ENCODE measurements at places on chromosomes 5 and 9.

GRCh38 chr5:52846182-52846842 lies 58.6 kb downstream of the ITGA1 start:
- DNase-seq = no peak

DNA sequence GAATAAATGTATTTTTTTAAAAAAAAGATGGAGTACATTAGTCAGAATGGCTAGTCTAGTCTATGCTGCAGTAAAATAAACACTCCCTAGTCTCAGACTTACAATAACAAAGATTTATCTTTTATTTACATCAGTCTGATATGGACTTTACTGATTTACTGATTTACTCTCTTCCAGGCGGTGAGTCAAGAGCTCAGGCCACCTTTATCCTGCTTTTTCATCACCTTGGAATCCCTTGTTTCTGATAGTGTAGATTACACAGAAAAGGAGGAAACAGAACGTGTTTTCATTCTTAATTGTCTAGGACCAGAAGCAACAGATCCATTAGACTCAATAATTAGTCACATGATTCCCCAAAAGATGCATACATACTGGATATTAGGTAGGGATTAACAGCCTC lies 290.1 kb upstream of the TRPC7 start:
- DNase-seq = no peak

DNA sequence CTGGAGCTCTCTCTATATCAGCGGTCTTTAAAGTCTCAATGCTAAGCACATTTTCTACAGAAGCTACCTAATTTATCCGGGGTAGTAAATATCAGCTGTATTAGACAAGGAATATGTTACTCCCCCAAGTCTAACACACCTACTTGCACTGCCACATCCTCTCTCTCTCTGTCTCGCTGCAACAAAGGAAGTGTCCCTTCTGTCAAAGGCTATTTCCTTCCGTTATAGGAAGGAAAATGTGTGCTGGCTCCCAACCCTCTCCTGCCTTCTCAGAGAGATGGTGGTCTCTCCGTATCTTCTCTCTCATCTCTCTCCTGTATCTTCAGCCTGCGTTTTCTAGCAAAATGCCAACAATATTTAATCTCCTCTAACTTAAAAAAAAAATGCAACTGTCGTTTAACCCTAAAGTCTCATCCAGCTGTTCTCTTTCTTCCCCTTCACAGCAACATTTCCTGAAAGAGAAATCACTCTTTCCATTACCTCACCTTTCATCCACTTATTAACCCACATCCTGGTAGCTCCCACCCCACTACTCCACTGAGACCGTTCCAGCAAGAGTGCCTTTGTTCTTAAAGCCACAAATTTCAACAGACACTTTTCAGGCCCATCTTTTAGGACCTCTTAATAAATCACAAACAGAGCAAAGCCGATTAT lies 2.3 kb downstream of the TTF1 start:
- DNase-seq = peak; percentile 41

GRCh38 chr5:123540534-123540933 lies 28.6 kb downstream of the CSNK1G3 start:
- no peak for DNase-seq

DNA sequence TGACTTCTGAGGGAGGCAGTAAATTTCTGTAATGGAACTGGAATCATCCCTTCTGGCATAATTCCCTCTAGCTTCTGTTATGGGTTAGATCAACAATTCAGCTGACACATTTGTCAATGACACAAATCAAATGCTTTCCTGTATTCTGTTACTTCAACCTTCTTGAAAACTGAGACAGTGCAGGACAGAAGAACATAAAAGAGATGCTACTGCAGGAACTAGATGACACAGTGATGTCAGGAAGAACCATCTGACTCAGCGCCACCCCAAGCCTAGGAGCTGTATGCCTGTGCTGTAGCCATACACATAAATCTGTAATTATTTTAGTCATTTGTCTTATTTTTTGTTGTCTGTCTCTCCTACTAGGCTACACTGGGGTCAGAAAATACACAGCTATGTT lies 18.2 kb upstream of the CEP120 start:
- no peak for DNase-seq

- no peak for DNase-seq
These were observed 37.7 kb upstream of the IL7R start for GRCh38 chr5:35819026-35819425.

GRCh38 chr5:112974901-112975300 lies 1.7 kb upstream of the DCP2 start:
- DNase-seq = no peak

GRCh38 chr5:52190737-52191136 lies 597.0 kb upstream of the ITGA1 start:
- no peak for DNase-seq

DNA sequence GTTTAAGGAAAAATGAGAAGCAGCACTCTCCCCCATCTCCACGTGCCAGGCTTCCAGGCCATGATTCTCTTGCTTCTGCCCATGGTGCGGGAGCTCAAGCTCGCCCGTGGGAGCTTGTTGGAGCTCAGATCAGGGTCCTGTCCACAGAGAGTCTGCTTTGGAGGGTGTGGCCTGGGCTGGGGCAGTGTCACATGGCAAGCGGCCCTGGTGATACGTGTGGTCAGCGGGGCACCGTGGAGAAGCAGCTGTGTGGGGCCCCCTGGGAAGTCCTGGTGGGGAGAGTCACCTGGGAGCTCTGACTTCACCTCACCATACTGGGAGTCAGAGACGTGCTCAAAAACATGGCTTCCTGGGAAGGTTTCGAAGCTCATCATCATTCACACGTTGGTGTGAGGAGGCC lies 275.3 kb downstream of the GADD45G start:
- no peak for DNase-seq

DNA sequence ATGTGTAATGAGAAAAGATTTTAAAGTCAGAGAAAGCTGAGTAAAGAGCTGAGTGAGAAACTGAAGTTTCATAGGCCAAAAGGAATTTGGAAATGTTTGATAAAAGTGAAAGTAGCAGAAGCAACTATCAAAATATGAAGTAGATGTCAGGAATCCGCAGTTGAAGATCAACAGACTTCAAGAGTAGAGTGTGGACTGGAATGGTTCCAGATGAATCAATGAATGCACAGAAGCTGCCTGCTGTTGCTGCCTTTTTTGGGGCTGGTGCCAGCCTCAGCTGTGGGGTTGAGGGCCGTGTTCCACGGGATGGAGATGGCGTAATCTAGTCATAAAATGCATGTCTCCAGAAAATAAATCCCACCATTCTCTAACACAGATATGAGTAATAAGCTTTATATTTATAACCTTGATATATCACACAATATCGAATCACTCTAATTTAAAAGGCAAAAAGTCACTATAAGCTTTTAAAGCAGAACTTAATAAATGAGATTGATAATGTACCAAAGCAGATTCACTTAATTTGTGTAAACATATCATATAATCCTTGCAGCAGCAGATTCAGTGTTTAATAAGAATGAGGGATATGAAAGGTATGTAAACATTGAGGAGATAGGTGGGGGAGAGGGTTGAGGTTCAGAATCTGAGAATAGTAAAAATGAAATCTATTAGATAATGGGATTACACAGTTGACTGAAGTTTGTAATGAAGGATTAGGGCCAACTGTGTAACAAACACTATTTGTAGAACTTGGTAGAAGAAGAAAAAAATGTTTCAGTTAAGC lies 652.3 kb upstream of the FTMT start:
- peak; percentile 83 for DNase-seq

GRCh38 chr5:96645091-96645490 lies 17.1 kb upstream of the CAST start:
- no peak for DNase-seq

GRCh38 chr5:72351376-72351775 lies 31.2 kb downstream of the PTCD2 start:
- peak; percentile 25 for DNase-seq

- no peak for DNase-seq
These were observed 25.0 kb downstream of the SH3TC2 start for GRCh38 chr5:149037817-149038216.

GRCh38 chr5:40594811-40595210 lies 84.9 kb upstream of the PTGER4 start:
- peak; percentile 71 for DNase-seq

DNA sequence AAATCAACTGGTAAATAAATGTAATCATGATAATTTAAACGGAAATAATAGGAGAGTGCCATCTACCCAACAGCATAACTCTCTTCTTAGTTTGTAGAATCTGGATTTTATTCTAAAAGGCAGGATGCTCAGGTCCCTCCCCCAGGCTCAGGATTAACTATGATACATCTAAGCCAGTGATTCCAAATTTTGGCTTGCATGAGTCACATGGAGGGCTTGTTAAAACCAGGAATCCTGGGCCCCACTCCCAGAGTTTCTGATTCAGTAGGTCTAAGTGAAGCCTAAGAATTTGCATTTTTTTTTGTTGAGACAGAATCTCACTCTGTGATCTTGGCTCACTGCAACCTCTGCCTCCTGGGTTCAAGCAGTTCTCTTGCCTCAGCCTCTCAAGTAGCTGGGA lies 62.3 kb upstream of the ZFR start:
- peak; percentile 98 for DNase-seq

DNA sequence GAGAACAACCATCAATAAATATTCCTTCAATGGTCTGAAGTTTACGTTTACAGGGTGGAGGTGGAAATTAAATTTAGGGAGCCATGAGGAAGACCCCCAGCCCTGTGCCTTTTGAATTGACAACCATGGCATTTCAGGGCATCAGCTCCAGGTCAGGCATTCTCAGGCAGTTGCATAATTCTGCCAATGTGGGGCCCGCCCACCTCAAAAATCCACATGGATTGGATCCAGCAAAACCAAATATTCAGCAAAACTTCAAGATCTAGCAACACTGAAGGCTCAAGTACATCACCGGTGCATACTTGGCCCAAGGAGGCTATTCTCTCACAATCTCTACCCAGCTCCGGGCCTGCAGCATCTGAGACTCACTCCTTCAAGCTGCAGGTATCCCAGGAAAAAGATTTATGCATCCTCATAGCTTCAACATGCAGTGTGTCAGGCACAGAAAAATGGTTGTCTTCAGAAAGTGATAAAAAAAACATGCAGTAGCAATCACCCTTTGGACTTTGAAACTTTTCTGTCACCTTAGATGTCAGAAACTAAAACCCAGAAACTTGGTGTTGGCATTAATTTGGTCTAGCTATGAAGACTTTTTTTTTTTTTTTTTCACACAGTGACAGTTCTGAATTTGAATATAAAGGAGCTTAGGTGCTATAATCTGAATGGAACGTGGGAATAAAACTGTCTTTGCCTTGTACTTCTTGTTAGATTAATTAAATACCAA lies 21.4 kb upstream of the ANXA2R start:
- no peak for DNase-seq

DNA sequence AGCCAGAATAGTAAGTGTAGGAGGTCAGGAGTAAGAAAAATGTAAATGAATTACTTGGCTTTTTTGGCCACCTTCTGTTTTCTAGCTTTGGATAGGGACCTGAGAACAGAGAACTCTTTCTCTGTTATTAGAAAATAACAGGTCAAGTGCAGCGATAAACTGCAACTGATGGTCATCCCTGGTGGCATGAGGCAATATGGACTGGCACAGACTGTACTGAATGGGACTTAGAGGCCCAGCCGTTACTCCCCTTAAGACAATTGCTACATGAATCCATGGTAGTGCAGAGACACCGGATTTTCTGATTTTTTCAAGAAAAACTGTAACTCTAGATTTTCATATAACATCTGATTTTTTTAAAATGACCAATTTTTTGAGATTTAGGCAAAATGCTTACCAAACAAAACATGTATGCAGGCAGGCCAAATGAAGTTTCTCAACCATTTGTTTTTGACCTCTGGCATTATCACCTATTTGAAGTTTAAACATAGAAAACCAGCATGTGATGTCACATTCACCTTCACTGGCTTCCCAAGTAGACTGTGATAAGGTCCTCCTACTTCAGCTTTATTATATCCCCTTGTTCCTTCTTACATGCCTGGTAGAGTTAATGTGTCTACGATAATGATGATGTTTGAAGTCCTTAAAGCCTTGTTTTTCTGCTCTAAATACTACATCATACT lies 262.6 kb downstream of the KCTD16 start:
- no peak for DNase-seq

DNA sequence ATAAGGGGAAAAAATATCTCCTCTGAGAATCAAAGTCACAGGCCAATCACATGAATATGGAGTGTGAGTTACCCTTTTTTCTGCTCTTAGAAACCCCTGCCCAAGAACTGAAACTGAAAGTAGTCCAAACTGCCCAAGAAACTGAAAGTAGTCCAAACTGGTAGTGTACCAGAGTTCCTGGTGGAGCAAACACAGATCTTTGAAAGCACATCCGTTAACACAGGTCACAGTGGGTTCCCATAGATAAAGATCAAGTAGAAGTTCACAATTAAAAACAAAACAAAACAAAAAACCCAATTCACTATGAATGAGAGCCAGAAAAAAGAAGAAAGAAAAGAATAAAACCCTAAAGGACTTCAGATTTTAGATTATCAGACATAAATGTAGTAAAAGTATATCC lies 332.4 kb upstream of the EFNA5 start:
- DNase-seq = peak; percentile 51

DNA sequence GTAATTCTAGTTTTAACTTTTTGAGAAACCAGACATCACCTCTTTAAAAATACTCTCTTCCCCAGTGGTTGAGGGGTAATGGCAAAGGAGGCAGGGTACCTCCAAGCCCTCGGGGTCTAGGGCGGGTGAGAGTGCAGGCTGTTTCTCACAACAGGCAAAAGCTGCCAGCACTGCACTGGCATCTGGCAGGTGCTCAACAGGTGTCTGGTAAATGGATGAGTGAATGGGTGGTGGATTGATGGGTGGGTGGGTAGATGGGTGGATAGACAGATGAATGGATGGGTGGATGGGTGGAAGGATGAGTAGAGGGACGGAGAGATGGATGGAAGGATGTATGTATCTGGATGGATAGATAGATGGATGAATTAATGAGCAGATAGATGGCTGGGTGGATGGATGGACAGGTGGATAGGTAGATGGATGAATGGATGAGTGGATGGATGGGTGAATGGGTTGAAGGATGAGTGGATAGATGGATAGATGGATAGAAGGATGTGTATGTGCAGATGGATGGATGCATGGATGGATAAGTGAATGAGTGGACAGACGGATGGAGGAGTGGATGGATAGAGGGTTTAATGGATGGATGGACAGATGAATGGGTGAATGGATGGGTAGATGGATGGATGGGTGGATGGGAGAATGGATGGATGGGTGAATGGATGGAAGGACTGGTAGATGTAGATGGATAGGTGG lies 84.6 kb downstream of the COL5A1 start:
- no peak for DNase-seq

- no peak for DNase-seq
These were observed 64.3 kb upstream of the S1PR3 start for GRCh38 chr9:88926781-88927505.

GRCh38 chr5:9739135-9739534 lies 109.0 kb upstream of the TAS2R1 start:
- DNase-seq = no peak

DNA sequence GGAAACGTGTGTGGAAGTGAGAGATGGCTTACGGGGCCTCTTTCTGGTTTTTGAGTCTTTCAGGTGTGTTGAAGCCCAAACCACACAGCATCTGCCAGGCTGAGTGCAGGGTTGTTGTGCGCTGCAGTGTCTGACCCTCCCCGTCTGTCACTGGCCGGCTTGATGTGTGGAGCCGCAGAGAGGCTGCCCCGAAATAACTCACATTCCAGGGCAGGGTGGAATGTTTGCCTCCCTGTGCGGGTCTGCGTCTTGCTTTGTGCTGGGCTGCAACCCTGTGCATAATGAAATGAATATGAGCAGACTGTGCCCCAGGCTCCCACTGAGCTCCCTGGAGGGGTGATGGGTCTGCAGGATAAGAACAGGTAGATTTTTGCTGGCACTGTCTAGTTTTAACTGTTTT lies 9.9 kb upstream of the PLEKHG4B start:
- DNase-seq = no peak
